Thymus (tissue), 14 donors: ENCODE measurements at places on chromosomes 4 and X. TPM values are rescaled to one million over a fixed set of nuclear protein-coding genes. Genes with fewer than 3 reads are reported as not detected.

GRCh38 chrX:74613370-74614092 is 893 bp downstream of the RLIM start:
- no peak for DNase-seq

GRCh38 chrX:1380672-1381233 is 11.2 kb downstream of the SLC25A6 start:
- DNase-seq: no peak

SLC6A14 gene
- 0.09 TPM for total RNA-seq

- DNase-seq: no peak
These were observed 788.9 kb downstream of the RPA4 start for GRCh38 chrX:97672608-97673007.

MAGEB10 gene
- total RNA-seq: not detected

DNA sequence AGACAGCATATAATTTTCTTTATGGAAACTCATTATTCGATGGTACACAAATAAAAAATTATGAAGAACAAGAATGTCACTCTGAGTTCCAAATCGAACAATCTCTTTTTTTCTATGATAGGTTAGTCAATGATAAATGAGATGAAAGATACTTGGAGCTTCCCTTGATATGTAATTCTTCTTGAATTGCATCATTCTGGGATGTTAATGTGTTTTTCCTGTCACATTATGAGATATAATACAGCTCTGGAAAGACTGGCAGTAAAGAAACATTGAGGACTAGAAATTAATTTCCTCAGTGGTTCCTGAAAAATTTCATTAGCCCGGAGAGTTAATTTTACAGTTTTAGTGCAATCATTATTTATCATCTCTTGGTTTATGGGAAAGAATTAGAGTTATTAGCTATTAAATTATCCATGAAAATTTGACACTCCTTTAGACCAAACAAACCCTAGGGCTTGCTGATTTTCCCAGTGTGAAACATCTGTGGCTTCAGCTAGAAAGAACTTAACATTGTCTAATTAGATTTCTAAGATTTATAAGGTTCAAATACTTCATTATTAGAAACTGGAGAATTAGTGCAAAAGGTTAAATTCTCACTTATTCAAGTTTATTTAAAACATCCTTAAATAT is 1546.6 kb upstream of the TENM3 start:
- no peak for DNase-seq

DNA sequence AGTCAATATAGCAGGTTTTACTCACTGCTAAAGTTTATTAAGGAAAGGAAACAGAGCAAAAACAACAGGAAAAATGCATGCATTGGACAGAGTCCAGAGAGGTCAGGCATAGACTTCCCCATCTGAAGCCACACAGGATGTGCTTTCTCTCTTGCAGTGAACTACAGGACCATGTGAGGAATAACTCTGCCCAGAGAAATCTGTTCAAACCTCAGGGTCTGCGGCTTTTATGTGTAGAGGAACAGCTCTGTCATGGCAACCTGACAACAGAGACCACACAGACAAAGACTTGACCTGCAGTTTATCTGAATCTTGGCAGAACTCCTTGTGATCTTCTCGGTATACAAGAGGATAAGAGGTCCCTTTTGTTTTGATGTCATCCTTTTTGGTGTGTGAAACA is 46.3 kb upstream of the LONRF3 start:
- no peak for DNase-seq

DNA sequence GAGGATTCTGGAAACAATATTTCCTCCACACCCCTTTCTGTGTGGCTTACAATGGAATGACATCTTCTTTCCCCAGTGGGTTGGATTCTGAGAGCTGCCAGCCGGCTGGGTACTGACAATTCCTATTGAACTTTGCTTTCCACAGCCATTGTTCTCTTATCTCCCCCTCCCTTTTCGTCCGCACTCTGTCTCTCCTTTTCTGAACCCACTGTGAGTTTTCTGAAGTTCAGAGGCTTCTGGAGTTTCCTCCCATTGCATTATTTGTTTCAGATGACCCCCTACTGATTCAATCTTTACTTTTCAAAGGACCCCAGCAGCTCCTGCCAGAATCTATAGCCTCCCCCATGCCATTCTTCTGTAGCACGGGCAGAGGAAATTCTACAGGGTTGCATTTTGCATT is 10.4 kb downstream of the SMPX start:
- no peak for DNase-seq

GRCh38 chrX:150547375-150548115 is 20.9 kb upstream of the MTM1 start:
- no peak for DNase-seq

- DNase-seq: no peak
These were observed 51.4 kb upstream of the EMCN start for GRCh38 chr4:100569196-100569595.

CISD2 gene
- total RNA-seq: 35.2 TPM

GRCh38 chr4:76989391-76990061 is 40.0 kb downstream of the SEPTIN11 start:
- DNase-seq: no peak

- DNase-seq: no peak
These were observed 171.4 kb downstream of the AASDH start for GRCh38 chr4:56215901-56216300.

GRCh38 chr4:138299881-138300280 is 57.7 kb upstream of the SLC7A11 start:
- no peak for DNase-seq

DNA sequence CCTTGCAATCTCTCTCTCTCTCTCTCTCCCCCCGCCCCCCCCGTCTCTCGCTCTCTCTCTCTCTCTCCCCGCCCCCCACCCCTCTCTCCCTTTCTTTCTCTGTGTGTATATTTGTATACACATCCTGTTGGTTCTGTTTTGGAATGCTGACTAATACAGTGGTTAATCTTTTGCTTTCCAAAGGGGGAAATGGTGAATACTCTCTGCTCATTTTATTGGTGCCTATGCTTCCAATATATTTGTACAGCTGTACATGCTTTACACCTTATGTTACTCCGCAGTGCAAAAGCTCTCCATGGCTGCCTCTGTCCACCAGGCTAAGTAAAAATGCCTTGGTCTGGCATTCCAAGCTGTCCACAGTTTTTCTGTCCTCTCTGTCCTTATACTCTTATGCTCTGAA is 158.8 kb downstream of the RBMX2 start:
- DNase-seq: no peak

DUSP21 gene
- total RNA-seq: not detected

DNA sequence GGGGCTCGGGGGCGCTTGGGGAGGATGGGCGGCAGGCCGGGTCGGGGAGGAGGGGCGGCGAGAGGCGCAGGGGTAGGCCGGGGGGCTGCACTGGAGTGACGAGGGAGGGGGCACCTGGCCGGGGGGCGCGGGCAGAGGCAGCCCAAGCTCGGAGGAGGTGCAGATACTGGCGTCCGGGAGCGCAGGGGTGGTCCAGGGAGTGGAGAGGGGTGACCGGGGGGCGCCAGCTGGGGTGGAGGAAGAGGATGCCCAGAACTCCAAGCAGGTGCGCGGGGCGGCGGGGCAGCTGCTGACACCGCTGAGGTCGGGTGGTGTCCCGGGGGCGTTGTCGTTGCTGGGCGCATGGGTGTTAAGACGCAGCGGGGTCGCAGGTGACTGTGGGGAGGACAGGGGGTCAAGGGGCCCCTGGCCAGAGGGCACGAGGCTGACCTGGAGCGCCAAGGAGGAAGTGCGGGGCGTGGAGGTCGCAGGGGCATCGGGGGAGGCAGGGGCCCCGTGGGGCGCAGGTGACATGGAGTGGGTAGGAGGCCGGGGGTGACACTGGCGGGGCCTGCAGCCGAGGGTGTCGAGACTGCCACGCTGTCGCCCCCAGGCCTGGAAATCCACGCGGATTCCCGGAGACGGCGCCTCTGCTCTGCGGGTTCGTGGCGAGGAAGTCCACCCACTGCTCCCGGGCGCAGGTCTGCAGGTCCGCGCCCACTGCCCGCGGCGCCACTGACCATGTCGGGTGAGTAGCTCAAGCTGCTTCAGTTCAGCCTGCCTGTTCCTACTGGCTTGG is 928 bp downstream of the GYG2 start:
- DNase-seq: no peak

DNA sequence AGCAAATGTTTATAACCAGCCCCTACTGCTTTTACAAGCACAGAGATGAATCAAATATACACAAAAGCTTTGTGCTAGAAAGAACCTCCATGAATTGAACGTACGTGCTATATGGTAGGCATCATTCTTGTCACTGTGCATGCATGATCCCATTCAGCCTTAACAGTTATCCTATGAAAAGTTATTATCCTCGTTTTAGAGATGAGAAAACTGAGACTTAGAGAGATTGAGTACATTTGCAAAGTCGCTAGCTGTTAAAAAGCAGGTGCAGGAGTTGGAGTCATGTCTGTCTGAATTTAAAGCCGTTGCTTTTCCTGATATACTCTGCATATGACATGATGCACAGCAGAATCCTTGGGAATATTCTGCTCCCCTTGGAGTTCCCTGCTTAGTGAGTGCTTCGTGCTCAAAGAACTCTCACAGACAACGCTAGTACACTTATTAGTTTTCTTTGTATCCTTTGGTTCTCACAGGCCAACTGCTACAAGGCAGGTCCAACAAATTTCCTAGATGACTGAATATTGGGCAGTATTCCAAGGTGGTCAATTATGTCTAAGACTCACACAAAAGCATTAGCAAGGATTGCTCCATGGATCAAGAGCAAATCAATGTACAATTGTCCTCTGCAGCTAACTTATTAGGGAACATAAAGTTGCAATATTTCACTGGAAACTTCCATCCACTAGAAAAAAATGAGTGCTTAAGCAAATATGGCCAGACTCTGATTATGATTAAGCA is 42.8 kb upstream of the TRIM2 start:
- no peak for DNase-seq

DNA sequence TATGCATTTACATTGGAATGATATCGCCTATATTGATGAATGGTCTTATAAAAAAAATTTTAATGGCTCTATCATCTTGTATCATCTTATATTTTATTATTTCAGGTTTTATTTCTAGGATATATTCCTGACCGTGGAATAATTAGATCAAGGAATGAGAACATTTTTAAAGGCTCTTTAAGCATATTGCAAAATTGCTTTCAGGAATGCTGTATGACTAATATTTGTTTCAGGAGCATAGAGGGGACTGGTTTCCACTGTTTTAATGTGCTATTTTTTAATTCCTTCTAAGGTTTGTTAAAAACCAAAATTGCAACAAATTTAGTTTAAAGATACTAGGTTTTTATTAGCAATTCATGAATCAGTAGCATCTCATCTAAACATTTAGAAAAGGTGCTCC is 120.2 kb downstream of the BMPR1B start:
- no peak for DNase-seq

GRCh38 chrX:39689376-39690104 is 408.2 kb downstream of the BCOR start:
- DNase-seq: no peak

GRCh38 chr4:69214716-69215115 is at the start of gene UGT2B11:
Gene UGT2B11, minus strand, starts transcription at chr4:69214748. Its CDS starts 26 bp downstream, at chr4:69214722.
- DNase-seq: no peak
